ENCODE measurements at places on chromosomes 4 and X. TPM values are rescaled to one million over a fixed set of nuclear protein-coding genes. Genes with fewer than 3 reads are reported as not detected.

DNA sequence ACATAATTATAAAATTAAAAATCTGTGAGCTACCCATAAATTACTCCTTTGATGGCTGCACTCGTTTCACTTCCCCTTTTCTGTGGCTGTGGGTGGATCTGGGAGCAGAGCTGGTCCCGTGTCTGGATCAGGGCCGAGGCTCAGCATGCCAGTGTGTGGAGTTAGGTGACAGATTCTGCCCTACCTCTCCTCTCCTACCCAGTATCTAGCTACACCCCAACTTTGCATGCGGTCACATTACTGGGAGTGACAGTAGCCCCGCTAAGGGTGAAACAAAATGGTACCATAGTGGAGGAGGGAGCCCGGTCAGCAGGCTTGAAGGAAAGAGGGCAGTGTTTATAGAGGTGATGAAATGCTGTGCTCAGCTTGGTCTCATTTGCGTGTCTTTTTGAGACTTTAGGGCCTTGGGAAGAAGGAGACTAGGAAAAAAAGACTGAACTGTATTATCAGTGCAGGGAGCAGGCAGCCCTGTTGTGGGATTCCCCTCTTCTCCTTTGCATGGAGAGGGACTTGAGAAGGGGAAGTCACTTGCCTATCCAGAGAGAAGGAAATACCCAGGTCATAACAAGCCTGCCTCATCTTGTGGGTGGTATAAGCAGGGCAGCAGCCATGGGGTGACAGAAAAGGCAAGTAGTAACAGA is 48.4 kb downstream of the ARHGAP10 start:
- no peak overlapping the region for H3K4me3 ChIP-seq
- H3K27me3 ChIP-seq, result no peaks in the 10 kb centered on the region
- no peaks in the 10 kb centered on the region for H3K4me1 ChIP-seq
- no peaks in the 10 kb centered on the region for H3K36me3 ChIP-seq

DNA sequence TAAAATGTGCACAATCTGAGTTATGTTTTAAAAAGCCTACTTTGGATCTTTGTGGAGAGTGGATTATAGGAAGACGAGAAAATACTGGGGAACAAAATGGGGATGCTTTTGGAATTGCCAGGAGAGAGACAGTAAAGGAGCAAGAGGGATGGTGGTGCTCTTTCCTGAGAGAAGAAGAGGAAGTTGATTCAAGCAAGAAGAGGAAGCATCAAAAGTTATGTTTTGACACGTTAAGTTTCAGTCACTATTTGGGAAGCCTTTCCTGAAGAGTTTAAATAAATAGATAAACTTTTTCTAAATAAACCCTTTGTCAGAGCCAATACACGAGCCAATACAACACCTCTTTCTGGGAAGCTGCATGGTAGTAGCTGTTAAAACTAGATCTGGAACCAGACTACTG is 394.1 kb downstream of the GALNTL6 start:
- no peak for DNase-seq
- H3K27ac ChIP-seq, result no peak overlapping the region
- no peaks in the 10 kb centered on the region for H3K27me3 ChIP-seq
- no peaks in the 10 kb centered on the region for H3K4me1 ChIP-seq
- no peak overlapping the region for H3K4me3 ChIP-seq

- no peak overlapping the region for H3K27ac ChIP-seq
- H3K36me3 ChIP-seq, result no peaks in the 10 kb centered on the region
- DNase-seq, result no peak
These were observed 174.4 kb downstream of the TSPAN5 start for GRCh38 chr4:98484031-98484430.

GRCh38 chr4:148998719-148999118 is 556.5 kb upstream of the NR3C2 start:
- H3K27ac ChIP-seq, result no peak overlapping the region
- no peaks in the 10 kb centered on the region for H3K36me3 ChIP-seq
- no peak overlapping the region for H3K4me3 ChIP-seq
- H3K4me1 ChIP-seq, result no peaks in the 10 kb centered on the region
- H3K27me3 ChIP-seq, result no peaks in the 10 kb centered on the region
- DNase-seq, result no peak

GRCh38 chr4:77538144-77538543 is 67.5 kb upstream of the CXCL13 start:
- no peak overlapping the region for H3K4me3 ChIP-seq
- no peaks in the 10 kb centered on the region for H3K36me3 ChIP-seq
- H3K4me1 ChIP-seq, result peaks cover 5% of the 10 kb centered on the region
- DNase-seq, result no peak

GRCh38 chr4:56307423-56307822 is 79.9 kb downstream of the AASDH start:
- H3K4me3 ChIP-seq, result no peak overlapping the region
- DNase-seq, result no peak
- H3K36me3 ChIP-seq, result no peaks in the 10 kb centered on the region
- H3K27ac ChIP-seq, result no peak overlapping the region
- no peaks in the 10 kb centered on the region for H3K27me3 ChIP-seq
- H3K4me1 ChIP-seq, result no peaks in the 10 kb centered on the region

DNA sequence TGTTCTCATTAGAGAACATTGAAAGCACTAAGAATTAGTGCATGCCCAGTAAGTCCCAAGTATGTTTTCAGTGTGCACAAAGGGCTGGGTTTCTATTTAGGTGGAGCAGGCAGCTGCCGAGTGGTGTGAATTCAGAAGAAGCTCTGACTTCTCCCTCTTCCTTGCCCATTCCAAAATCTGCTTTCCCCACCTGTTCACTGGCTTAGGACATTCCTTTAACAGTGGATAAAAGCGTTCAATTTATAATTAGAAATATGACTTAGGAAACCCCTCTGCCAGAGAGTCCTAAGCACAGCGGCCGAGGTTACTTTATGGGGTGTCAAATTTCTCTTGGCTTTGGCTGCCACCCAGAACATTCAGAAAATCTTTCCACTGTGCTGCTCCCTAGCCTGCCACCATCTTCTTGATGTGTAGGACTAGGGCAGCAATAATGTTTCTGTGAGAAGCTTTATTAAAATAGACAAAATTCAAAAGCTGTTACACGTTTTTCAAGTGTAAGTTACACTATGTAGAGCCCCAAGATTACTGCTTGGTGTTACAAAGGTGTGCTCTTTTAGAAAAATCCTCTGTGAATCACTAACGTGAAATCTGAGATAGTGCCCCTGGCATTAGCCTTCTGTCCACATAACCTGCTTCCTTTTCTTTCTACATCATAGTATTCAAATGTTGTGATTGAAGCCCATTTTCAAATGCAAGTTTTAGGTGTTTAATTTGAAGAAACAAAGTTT is 191.6 kb upstream of the ANKRD50 start:
- H3K27ac ChIP-seq, result peak overlapping the region; percentile 42
- no peaks in the 10 kb centered on the region for H3K27me3 ChIP-seq
- no peak overlapping the region for H3K4me3 ChIP-seq
- no peaks in the 10 kb centered on the region for H3K4me1 ChIP-seq
- peak; percentile 76 for DNase-seq

GRCh38 chr4:26028793-26029567 is 115.0 kb downstream of the SMIM20 start:
- H3K36me3 ChIP-seq, result no peaks in the 10 kb centered on the region
- H3K4me3 ChIP-seq, result no peak overlapping the region
- H3K27ac ChIP-seq, result no peak overlapping the region
- peak; percentile 97 for DNase-seq

- H3K4me3 ChIP-seq, result peak overlapping the region; percentile 30
- peaks cover 3% of the 10 kb centered on the region for H3K4me1 ChIP-seq
- peak overlapping the region; percentile 90 for H3K27ac ChIP-seq
- H3K36me3 ChIP-seq, result no peaks in the 10 kb centered on the region
- DNase-seq, result no peak
These were observed 642 bp downstream of the HMGN5 start for GRCh38 chrX:81201071-81201470.

GRCh38 chr4:109390115-109390768 is 43.4 kb upstream of the SEC24B start:
- DNase-seq, result no peak
- H3K27ac ChIP-seq, result no peak overlapping the region
- H3K4me1 ChIP-seq, result no peaks in the 10 kb centered on the region
- no peaks in the 10 kb centered on the region for H3K27me3 ChIP-seq
- H3K36me3 ChIP-seq, result no peaks in the 10 kb centered on the region

- H3K4me3 ChIP-seq, result no peak overlapping the region
- DNase-seq, result no peak
- no peaks in the 10 kb centered on the region for H3K27me3 ChIP-seq
- no peaks in the 10 kb centered on the region for H3K36me3 ChIP-seq
- H3K27ac ChIP-seq, result no peak overlapping the region
These were observed 95.5 kb downstream of the IRS4 start for GRCh38 chrX:108640817-108641216.

- no peak overlapping the region for H3K4me3 ChIP-seq
- H3K36me3 ChIP-seq, result no peaks in the 10 kb centered on the region
- no peak for DNase-seq
These were observed 123.7 kb downstream of the BTC start for GRCh38 chr4:74670583-74670982.

GRCh38 chrX:125203365-125203736 is 116.3 kb upstream of the TEX13C start:
- no peak overlapping the region for H3K27ac ChIP-seq
- peaks cover 5% of the 10 kb centered on the region for H3K4me1 ChIP-seq
- no peaks in the 10 kb centered on the region for H3K36me3 ChIP-seq

DNA sequence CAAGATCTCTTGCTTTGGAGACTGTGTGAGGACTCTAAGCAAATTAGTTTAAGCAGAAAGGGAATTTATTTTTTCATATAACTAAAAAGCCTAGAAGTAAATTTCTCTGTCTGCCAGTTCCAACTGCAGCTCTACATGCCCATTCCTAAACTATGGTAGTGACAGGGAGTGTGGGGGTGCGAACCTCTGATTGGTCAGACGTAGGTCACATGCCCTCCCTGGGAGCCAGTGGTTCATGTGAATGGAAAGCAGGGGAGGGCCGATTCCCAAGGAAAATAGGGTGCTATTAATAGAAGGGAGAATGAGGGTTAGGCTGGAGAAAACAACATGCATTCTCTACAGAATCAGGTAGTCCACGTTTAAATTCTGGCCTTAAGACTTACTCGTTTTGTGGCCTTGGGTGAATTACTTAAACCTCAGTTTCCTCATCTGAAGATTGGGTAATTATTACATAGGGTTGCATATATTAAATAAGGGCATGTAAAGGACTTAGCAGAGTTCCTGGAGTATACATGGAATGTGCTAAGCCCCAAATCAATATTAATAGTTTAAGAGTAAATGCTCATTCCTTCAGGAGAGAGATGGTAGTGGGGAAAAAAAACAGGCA is 7.2 kb downstream of the RAB33B start:
- H3K4me1 ChIP-seq, result peaks cover 40% of the 10 kb centered on the region
- DNase-seq, result no peak
- H3K36me3 ChIP-seq, result no peaks in the 10 kb centered on the region
- H3K27ac ChIP-seq, result no peak overlapping the region
- no peak overlapping the region for H3K4me3 ChIP-seq

- no peak overlapping the region for H3K27ac ChIP-seq
- peak; percentile 53 for DNase-seq
- H3K27me3 ChIP-seq, result no peaks in the 10 kb centered on the region
- no peak overlapping the region for H3K4me3 ChIP-seq
- no peaks in the 10 kb centered on the region for H3K4me1 ChIP-seq
- H3K36me3 ChIP-seq, result no peaks in the 10 kb centered on the region
These were observed 142.4 kb downstream of the ANXA5 start for GRCh38 chr4:121554382-121554781.

- H3K4me1 ChIP-seq, result no peaks in the 10 kb centered on the region
- H3K27ac ChIP-seq, result no peak overlapping the region
- H3K27me3 ChIP-seq, result no peaks in the 10 kb centered on the region
- H3K4me3 ChIP-seq, result no peak overlapping the region
These were observed 263.6 kb upstream of the CTSO start for GRCh38 chr4:156217236-156217635.

DNA sequence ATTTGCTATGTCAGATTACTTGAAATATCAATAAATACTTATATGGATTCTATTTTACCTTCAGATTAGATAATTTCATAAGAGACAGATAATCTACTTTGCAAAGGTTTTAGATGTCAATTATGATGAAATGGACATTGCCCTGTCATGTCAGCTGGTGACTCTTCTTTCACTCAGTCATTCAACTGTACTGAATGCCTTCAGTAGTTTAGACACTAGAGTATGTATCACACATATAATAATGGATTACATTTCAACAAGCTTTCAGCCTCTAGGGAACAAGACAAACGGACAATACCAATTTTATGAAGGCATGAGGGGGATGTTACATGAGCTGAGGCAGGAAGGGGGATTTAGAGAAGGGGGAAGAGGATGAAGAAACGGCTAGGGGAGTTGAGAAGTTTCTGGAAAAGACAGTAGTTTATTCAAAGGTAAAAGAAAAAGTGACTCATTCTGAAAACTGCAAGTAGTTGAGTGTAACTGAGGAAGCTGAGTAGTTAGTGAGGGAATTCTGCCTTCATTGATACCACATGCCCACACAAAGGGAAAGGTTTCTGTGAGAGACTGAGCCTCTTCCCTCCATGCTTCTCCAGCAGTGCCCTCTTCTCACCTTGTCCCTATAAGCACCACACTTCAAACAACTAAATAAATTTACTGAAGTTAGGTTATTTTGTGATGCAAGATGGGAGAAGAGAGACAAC is 25.7 kb downstream of the SLC9B2 start:
- H3K4me3 ChIP-seq, result no peak overlapping the region
- H3K4me1 ChIP-seq, result no peaks in the 10 kb centered on the region
- no peak for DNase-seq
- peaks cover 6% of the 10 kb centered on the region for H3K36me3 ChIP-seq

GRCh38 chrX:468979-469378 is 82.3 kb upstream of the PPP2R3B start:
- H3K27ac ChIP-seq, result no peak overlapping the region
- H3K36me3 ChIP-seq, result no peaks in the 10 kb centered on the region
- no peak overlapping the region for H3K4me3 ChIP-seq
- no peaks in the 10 kb centered on the region for H3K27me3 ChIP-seq
- no peak for DNase-seq
- no peaks in the 10 kb centered on the region for H3K4me1 ChIP-seq

GRCh38 chr4:53376900-53377299 is 541 bp upstream of the FIP1L1 start:
- H3K27me3 ChIP-seq, result no peaks in the 10 kb centered on the region
- no peak for DNase-seq
- no peaks in the 10 kb centered on the region for H3K36me3 ChIP-seq
- peak overlapping the region; percentile 96 for H3K4me3 ChIP-seq

GRCh38 chrX:7372825-7373525 is 225.0 kb upstream of the PUDP start:
- H3K27me3 ChIP-seq, result no peaks in the 10 kb centered on the region
- H3K27ac ChIP-seq, result no peak overlapping the region
- DNase-seq, result no peak
- H3K4me1 ChIP-seq, result no peaks in the 10 kb centered on the region

DNA sequence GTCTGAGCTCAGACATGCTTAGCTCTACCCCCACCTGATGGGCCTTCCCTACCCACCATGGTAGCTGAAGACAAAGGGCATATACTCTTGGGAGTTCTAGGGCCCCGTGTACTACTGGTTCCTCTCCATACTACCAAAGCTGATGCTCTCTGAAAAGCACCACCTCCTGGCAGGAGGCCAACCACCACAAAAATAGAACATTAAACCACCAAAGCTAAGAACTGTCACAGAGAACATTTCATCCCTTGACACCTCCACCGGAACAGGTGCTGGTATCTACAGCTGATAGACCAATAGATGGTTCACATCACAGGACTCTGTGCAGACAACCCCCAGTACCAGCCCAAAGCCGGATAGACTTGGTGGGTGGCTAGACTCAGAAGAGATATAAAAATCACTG is 13.4 kb downstream of the EDA2R start:
- DNase-seq, result no peak
- no peak overlapping the region for H3K4me3 ChIP-seq
- no peaks in the 10 kb centered on the region for H3K36me3 ChIP-seq
- no peaks in the 10 kb centered on the region for H3K27me3 ChIP-seq
- no peaks in the 10 kb centered on the region for H3K4me1 ChIP-seq

Gene ELK1
- 28.2 TPM for total RNA-seq

Gene CENPE
- total RNA-seq, result 2.5 TPM

Gene RBMXL3
- not detected for total RNA-seq

Gene SPANXN4
- total RNA-seq, result not detected

Gene CENPVL3
- total RNA-seq, result not detected

Gene BMX
- total RNA-seq, result 3.8 TPM

Gene DOK7
- 1.6 TPM for total RNA-seq

Gene MTMR8
- total RNA-seq, result 2.4 TPM

All from left lung (tissue), 14 donors.